ENCODE measurements at places on chromosomes 13 and 19.
A peak's percentile ranks its signal among the peaks of the same experiment; 100 is the strongest.

GRCh38 chr13:44874886-44875630 lies 114.2 kb downstream of the NUFIP1 start:
- DNase-seq: no peak

DNA sequence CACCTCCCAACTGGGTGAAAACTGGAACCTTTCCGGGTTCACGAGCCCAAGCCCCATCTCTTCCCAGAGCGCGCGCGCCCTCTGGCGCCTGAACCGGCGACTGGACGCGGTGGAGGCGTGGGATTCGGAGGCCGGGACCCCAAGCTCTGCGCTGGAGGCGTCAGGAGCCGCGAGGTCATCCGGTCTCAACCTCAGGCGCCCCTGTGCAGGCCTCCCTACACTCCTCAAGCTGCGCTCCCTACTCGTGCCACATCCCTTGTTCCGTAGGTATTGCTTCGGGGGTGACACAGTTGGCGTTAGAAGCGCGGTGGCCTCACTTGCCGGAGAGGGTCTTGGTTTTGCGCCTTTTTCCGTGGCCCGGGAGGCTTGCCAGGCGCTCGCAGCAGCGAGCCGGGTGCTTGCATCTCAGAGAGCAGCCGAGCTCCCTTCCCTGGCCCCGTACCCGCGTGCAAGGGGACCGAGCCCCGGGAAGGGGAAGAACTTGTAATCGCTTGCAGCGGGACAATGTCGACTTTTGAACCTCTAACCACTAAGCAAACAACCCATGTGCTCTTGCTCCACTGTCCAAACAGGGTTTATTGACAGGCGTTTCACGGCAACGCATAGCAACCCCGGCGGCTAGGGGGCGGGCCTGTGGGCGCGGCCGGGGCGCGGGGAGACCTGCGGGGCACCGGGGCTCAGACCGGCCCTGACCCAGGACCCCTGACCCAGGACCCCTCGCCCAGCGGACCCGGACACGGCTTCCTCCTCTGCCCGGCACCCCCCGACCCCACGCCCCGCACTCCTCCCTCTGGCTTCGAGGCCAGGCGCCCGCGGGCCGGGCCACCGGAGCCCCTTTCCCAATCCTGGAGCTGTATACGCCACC lies 8.5 kb downstream of the CDX2 start:
- DNase-seq: no peak

DNA sequence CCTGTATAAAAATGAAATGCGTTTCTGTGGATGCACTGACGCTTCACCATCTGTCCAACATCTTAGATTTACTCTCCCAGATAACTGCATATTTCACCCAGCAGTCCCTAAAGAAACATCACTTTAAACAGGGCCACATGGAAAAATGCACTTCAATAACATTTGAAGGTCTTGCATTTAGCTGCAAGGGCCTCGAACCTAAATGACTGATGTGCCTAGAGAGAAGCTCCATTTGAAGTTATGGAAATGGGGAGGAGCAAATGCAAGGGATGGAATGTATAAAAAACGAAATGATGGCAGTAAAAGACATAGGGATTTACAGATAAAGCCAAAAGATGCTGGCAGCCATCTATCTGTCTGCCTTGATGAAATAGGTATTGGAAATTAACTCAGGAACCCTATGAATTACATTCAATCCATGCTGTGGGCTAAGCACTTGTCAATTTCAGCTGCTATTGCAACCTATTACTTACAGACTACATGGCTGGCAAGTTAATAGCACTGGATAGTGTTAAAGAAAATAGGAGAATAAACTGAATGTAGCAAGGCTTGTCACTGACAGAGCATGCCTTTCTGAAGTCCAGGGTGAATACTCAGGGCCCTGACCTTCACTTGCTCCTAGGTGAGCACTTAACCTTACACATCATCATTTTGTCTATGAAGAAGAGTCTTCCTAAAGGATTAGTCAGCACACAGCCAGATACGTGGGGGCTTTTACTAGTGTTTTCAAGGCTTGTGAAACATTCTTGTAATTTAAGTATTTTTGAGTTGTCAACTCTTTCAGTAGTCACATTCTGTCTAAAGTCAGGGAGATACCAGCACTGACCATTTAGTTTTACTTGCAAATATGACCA lies 963.4 kb downstream of the PCDH17 start:
- DNase-seq: no peak

GRCh38 chr19:3612901-3613741 lies 6.4 kb upstream of the TBXA2R start:
- no peak for DNase-seq

DNA sequence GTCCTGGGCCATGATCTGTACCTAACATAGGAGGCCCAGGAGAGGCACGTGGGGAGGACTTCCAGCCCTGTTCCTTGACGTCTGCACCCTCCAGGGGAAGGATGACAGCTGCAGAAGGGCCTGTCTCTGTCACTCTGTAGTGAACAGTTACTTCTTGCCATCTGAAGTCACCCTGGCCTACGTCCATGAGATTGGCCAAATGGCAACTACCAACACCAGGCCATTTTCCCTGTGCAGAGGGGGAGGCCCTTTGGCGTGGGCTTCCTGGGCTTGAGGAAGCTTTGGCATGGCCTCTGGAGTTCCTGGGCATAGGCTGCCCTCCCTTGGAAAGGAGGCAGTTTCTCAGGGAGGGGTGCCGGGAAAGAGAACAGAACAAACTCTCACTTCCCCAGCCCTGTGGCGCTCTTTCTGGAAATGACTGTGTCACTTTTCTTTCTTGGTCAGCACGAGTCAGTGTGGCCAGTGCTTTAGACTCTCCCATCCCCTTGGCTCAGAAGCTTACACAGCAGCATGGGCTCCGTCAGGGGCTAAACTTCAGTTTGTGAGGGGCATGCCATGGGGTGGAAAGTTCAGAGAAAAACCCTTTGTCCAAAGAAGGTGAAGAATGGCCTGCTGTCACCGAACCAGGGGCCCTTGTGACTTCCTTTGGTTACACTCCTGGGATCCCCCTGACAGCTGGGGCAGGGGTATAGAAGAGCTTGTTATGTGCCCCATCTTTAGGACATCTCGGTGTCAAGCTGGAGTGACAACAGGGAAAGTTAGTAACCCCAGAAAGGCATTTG lies 5.3 kb downstream of the CARM1 start:
- no peak for DNase-seq

DNA sequence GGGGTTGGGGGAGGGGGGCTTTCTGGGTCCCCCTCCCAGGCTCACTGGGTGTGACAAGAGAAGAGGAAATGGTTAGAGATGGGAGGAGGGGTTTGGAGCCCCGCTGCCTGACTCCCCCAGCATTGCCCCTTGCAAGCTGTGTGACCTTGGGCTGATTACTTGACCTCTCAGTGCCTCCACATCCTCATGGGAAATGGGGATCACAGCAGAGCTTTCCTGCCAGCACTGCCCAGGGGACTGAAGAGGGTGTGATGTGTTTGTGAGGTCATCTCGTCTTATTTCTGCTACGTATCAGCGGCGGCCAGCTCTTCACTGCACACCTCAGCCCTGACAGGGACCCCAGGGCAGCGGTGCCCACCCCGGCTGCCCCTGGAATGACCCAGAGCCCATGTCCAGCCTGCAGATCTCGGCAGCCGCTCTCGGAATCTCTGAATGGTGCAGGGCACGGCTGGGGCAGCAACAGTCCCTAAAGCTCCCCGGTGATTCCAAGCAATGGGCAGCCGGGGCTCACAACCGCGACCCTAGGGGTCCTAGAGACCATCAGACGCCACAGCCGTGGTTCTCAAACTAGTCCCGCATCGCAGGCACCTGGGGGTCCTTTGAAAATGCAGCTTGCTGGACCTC lies 8.4 kb downstream of the PNMA8B start:
- no peak for DNase-seq

- DNase-seq: no peak
These were observed 29.0 kb upstream of the SLITRK6 start for GRCh38 chr13:85828094-85828684.

- DNase-seq: no peak
These were observed 134.3 kb upstream of the MYO16 start for GRCh38 chr13:108494991-108495645.

GRCh38 chr13:44249431-44249836 lies 124.2 kb upstream of the SERP2 start:
- DNase-seq: peak; percentile 82

DNA sequence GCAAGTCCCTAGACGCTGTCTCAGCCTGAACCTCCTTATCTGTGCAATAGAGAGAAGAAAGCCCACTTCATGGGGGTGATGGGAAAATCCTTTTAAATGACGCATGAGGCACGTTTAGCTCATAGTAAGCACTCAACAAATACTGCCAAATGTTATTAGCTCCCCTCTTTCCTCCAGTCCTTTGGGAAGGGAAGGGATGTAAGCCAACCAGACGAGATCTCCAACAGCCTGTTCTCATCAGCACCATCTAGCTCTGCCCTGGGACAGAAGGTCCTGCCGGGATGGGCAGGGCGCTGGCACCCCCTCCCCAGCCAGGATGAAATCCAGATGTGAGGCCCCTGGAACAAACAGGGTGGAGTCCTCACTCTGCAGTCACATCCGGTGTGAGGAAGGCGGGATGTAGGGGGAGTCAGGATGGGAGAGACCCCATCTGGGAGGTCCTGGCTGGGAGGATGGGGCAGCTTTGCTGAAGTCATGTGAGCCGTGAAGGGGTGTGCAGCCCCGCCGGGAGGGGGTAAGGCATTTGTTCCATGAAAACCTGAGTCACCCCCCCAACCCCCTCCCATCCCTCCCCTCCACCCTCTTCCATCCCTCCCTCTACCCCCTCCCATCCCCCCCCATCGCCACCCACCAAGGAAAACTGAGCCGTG lies 4.6 kb downstream of the S1PR2 start:
- DNase-seq: peak; percentile 89

GRCh38 chr19:281992-282391 lies 9.2 kb downstream of the PLPP2 start:
- DNase-seq: no peak

DNA sequence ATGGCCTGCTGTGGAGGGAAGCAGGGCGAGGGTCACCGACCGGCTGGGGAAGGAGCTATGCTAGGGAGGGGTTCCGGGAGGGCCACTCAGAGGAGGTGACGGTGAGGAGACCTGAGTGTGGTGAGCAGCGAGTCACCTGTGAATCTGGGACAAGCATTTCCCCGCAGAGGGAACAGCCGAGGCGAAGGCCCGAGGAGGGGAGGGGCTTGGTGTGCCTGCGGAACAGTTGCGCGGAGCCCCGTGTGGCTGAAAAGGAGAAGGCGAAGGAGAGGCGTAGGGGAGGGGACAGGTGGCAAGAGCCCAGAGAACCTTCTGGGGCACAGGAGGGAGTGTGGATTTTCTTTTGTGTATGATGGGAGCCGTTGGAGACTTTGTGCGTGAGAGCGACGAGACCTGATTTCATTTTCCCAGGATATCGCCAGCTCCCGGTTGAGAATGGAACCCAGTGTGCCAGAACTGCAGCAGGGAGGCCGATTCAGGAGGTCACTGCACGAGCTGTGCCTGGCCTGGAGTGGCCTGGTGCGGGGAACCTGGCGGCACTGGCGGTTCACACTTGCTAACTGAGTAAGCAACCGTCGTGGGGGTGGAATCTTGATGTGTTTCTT lies 117.7 kb upstream of the ZNF507 start:
- DNase-seq: no peak

GRCh38 chr13:110317093-110317492 lies 10.0 kb downstream of the COL4A2 start:
- no peak for DNase-seq

GRCh38 chr13:46551410-46552302 lies 1.3 kb upstream of the LRCH1 start:
- no peak for DNase-seq

GRCh38 chr19:44742330-44743061 lies 6.0 kb upstream of the BCL3 start:
- no peak for DNase-seq

GRCh38 chr13:78182813-78183212 lies 264.2 kb upstream of the EDNRB start:
- DNase-seq: no peak

- peak; percentile 76 for DNase-seq
These were observed at the start of gene GRAMD1A for GRCh38 chr19:34999498-35000337. Gene GRAMD1A, plus strand, starts transcription at chr19:35000323. Its CDS starts 156 bp downstream, at chr19:35000479.

GRCh38 chr19:35063940-35064818 lies 22.7 kb downstream of the HPN start:
- no peak for DNase-seq

GRCh38 chr13:109568339-109568818 lies 218.0 kb downstream of the IRS2 start:
- DNase-seq: no peak

GRCh38 chr13:66407128-66407527 lies 823.0 kb downstream of the PCDH9 start:
- no peak for DNase-seq

GRCh38 chr13:27022571-27023311 lies 148.9 kb downstream of the USP12 start:
- DNase-seq: peak; percentile 36

- no peak for DNase-seq
These were observed 204.1 kb downstream of the KATNAL1 start for GRCh38 chr13:30103161-30103840.

GRCh38 chr19:8071912-8072311 lies 19.4 kb downstream of the CCL25 start:
- DNase-seq: no peak

- no peak for DNase-seq
These were observed 2086.2 kb downstream of the PCDH9 start for GRCh38 chr13:65143920-65144319.

DNA sequence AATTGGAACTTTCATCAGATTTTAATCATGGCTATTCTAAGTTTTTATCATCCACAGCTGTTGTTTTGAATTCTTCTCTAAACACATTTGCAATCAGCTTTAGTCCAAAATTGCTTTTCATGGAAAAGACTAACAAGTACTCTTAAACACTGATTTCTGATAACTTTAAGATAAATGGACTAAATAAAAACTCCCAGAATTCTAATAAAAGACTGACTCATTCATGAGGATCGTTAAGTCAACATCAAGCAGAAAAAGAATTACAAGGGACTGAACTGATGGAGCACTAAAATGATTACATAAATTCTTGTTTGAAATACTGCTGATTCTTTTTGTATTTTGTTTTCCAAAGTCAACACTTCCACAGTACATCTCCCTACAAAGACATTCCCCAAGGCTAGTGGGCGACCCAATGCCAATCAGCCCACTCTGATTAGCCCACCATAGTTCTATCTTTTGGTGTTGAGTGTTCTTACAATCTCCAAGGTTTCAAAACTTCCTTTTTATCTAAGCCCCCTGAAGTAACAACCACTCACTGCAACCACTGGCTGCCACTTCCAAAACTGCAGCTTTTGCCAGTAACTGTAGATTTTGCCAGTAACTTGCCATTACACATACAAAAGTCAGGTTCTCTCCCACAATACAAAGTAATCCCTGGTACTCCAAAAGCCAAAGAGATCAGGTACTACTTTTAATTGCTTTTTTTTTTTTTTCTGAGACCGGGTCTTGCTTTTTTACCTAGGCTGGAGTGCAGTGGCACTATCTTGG lies 14.0 kb upstream of the NAA16 start:
- DNase-seq: no peak

GRCh38 chr13:27601208-27601607 lies 19.1 kb downstream of the LNX2 start:
- no peak for DNase-seq

GRCh38 chr13:80386002-80386401 lies 45.1 kb upstream of the SPRY2 start:
- DNase-seq: no peak

GRCh38 chr13:77338329-77338728 lies 11.4 kb upstream of the MYCBP2 start:
- no peak for DNase-seq
